ENCODE measurements at places on chromosomes 3 and 15.
A peak's percentile ranks its signal among the peaks of the same experiment; 100 is the strongest.

- no peak for DNase-seq
Measured at GRCh38 chr15:50813865-50814264, 48.4 kb upstream of the SPPL2A start.

DNA sequence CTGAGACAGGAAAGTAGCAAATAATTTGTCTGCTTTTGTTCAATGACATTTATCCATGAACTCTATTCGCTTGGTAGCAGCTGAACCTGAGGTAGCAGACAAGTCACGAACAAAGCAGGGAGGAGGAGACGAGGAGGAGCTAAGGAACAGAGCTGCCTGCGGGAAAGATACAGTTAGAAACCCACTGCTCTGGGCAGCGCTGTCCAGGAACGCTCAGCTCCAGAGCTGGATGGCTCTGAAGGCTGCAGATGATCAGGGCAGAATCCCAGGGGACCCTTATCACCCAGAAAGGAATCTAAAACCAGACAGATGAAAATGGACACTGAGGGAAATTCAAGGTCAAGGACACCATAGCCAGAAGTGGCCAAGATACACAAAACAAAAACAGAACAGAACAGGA lies 257.8 kb downstream of the CD47 start:
- DNase-seq, result no peak

GRCh38 chr3:17399586-17399985 lies 342.8 kb downstream of the TBC1D5 start:
- no peak for DNase-seq

DNA sequence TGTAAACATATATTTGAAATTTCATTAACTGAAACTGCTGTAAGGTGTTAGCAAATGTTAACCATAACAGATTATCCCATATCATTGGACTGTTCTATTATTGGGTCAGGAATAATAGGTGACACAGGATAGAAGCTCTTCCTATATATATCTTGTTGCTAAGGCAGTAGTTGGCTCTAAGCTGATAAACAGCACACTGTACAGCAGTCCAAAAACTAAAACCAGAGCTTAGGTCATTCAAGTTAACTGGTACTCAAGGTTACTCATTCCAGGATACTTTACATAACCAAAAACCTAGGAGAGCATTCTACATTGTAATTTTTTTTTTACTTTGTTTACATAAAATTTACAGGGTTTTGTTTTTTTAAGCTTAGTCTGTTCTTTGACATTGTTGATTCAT lies 8.9 kb downstream of the DNAJC19 start:
- no peak for DNase-seq

- no peak for DNase-seq
Measured at GRCh38 chr15:39961051-39961450, 27.1 kb downstream of the EIF2AK4 start.

GRCh38 chr3:180947761-180948390 lies 35.4 kb downstream of the FXR1 start:
- no peak for DNase-seq

DNA sequence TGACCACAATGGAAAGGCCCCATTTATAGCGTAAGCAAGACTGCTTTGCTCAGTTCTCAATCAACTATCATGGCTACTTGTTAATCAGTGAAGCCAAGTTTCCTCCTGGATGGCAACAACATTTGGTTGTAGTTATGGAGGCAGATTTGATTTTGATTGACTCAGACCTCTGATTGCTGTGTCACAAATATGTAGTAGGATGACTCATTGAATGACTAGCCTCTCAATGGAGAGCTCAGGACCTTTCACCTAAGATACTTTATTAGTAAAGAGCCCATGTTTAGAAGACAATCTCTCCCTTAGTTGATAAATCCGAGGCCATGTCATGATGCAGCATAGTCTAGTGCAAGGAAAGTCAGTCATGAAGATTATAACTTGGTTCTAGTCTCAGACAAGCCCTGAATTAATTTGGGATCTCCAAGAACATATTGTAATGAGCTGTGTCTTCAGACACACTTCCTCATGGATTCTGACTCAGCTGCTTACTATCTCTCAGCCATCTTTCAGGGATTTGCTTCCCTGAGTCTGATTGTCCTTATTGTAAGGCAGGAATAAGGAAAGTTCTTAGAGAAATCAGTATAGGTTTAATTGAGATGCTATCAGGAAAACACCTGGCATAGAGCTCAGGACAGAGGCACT lies 397.4 kb upstream of the TMCO5A start:
- DNase-seq, result no peak

GRCh38 chr3:12483872-12484197 lies 445 bp upstream of the TSEN2 start:
- no peak for DNase-seq

GRCh38 chr15:63456258-63456657 lies 48.1 kb upstream of the USP3 start:
- no peak for DNase-seq

DNA sequence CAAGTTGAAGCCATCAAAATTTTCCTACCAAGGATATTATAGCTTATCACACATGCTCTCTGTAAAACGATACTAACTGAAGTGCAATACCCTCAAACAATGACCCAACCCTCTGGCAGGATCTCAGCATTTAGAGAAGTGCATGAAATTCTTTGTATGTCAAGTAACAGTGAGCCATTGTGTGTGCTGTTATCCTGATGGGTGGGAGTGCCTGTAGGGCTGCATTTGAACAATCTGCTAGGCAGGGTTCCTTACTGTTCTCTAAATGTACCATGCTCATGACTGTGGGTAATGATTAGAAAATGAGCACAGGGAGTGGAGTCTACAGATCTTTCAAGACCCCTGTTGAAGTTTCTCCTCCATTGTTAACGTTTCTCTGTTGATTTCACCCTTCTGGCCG lies 398.1 kb downstream of the NSUN3 start:
- DNase-seq, result no peak

DNA sequence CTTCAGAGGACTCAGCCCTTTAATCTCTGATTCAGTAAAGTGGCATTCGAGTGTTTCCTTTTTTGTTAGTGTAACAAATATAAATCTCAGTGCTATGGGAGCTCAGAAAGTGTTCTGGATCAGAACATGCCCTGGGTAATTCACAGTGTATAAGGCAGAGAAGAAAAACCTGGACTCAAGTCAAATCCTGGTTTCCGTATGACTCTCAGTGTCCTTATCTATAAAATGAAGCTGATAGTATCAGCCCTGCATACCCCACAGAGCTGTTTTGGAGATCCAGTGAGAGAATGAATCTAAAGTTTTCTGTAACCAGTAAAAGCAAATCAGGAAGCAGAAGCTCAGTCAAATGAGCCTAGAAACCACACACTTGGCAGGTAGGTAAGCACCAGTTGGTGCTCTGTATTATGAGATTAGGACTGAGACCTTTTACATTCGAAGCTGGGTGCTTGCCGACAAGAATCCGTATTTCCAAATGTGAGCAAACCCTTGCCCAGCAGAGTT lies 67.2 kb downstream of the IL1RAP start:
- no peak for DNase-seq

- no peak for DNase-seq
Measured at GRCh38 chr3:50128001-50128400, 27.1 kb upstream of the SEMA3F start.

DNA sequence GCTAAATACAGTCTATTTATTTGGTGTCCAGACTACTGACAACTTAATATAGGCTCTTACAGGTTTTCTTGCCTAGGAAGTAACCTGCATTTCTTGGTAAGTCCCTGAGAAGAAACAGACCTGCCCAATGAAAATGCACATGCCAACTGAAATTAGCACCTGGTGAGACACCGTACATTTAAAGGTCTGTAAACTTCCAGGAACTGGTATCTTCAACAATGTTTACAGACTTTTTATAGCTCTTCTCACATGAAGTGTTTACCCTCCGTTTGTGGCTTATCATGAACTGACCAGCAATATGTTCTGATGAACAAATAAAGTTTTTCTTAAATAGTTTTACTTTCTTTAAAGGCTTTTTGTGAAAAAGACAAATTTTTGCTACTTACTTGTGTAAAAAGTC lies 93.3 kb downstream of the PCCB start:
- no peak for DNase-seq

DNA sequence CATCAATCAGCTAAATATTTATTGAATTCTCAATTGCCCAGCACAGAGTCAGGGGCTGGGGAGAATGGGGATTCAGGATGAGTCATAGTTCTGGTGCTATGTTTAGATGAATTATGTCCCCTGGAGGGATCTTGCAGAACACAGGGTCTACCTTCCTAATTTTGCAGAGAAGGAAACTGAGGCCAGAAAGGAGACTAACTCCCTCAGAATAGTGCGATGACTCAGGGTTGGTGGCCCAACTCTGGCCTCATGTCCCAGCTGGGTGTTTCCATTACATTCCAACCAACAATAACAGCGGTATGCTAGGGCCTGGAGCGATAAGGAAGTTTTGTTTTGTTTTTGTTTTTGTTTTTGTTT lies 270.9 kb downstream of the TLE3 start:
- DNase-seq, result no peak

DNA sequence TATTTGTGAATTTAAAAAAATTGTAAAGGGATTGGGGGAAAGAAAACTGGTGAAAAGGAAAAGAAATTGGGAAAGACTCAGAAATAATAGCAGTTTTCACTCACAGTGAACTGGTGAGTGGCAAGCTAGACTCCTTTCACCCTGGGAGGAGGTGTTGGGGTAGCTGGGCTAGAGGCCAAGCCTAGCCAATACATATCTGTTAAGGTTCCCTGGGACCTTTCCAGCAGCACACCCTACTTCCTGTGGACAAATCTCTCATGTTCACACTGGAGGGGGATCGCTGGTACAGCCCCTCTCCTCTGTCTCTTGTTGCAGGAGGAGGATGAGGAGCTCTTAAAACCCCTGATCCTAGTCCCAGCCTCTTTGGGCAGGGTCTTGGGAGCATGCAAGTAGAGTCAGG lies 3.7 kb upstream of the RPP25 start:
- no peak for DNase-seq

GRCh38 chr3:136751316-136752171 lies 634 bp downstream of the STAG1 start:
- DNase-seq, result peak; percentile 68

GRCh38 chr15:74415966-74416916 lies 17.5 kb downstream of the SEMA7A start:
- DNase-seq, result no peak

DNA sequence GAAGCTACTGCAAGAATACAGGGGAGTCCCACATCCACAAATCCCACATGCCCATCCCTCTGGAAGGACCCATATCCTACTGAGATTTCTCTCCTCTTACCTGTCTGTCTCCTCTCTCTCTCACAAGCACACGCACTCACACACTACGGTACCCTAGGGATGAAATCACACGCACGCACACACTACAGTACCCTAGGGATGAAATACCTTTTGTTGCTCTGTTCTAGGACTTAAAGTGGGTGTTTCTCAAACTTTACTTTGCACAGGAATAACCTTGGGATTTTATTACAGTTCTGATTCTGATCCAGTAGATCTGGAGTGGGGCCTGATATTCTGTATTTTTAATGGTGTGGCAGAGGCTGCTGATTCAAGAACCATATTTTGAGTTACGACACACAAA lies 622.2 kb upstream of the ZNF385D start:
- DNase-seq, result no peak

DNA sequence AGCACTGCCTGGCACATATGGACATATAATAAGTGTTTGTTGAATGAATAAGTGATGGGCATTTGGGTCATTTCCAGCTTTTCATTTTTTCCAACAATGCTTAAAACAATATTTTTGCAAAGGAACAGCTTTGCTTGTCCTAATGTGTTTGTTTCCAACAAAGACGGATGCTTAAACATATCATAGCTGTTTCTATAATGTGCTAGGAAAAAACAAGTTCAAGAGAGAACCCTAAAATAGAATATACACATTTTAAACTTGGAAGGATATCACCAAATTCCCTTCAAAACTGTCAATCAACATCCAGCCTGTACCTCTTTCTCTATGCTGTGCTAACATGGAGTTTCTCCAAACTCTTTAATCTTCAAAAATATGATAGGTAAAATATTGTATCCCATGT lies 224.5 kb upstream of the WNT5A start:
- DNase-seq, result no peak

DNA sequence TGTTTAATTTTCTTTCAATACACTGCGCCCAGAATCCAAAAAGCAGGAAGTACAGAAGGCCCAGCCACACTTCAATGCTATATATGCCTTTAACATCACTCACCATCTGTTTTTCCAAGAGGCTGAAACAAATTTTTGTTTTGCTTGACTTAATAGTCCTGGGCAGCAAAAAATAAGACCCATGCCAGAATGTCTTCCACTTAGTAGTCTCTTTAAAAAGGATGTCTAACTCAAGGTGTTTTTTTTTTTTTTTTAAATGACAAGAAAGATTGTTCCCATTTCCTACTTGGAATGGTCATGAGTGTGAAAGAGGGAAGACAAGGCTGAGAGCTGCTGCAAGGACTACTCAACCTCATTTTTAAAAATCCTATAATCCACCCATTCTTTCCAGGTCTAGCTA lies 590.3 kb upstream of the SGO1 start:
- no peak for DNase-seq

- no peak for DNase-seq
Measured at GRCh38 chr15:38454696-38455090, 766 bp downstream of the FAM98B start.

GRCh38 chr3:141229132-141229531 lies 2.5 kb upstream of the PXYLP1 start:
- DNase-seq, result no peak

DNA sequence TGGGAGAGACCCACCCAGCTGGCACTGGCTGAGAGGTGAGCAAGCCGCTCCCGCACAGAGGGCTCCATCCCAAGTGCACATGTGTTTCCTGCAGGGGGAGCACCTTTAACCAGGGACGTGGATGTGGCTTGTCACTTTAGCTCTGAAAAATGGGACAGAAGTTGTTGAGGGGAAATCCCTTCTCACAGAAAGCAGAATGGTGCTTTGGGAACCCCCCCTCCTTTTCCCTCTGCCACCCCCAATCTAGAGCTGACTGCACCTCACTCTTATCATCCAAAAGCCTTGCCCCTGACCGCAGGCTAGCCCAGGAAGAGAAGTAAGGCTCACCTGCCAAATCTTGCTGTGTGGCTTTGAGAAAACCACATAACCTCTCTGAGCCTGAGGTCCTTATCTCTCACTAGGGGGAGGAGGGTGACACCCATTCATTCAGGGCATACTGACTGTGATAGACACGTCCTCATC lies 77.9 kb downstream of the RPN1 start:
- DNase-seq, result peak; percentile 57

DNA sequence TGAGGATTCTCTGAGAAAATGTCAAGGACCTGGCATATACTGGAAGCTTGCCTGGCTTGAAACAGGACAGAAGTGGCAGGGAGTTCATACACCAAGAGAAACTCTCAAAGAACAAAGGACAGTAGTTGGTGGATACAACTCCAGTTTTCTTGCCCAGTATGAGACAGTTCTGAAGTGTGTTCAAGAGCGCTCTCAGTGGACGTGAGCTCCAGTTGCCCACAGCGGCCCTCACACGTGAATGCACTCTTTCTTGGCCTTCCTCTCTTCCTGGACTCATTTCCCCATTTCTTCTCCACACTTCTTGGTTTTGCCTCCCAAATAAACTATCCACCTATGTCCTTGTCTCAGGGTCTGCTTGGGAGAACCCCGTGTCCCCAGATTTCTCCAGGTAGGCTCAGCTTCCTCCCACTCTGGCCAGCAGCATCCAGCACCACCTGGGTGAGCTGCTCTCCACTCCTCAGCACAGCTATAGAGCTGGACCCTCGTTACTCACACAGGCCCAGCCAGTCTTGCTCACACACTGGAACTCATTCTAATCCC lies 54.5 kb downstream of the DCLK3 start:
- no peak for DNase-seq

All from activated CD4-positive, alpha-beta T cell treated with anti-CD3 and anti-CD28 coated beads, Interleukin-2, amount 10 ng/mL, durations not matched to agents 7 days and 5 days (primary cell).